ENCODE measurements at places on chromosomes 6 and 20.

DNA sequence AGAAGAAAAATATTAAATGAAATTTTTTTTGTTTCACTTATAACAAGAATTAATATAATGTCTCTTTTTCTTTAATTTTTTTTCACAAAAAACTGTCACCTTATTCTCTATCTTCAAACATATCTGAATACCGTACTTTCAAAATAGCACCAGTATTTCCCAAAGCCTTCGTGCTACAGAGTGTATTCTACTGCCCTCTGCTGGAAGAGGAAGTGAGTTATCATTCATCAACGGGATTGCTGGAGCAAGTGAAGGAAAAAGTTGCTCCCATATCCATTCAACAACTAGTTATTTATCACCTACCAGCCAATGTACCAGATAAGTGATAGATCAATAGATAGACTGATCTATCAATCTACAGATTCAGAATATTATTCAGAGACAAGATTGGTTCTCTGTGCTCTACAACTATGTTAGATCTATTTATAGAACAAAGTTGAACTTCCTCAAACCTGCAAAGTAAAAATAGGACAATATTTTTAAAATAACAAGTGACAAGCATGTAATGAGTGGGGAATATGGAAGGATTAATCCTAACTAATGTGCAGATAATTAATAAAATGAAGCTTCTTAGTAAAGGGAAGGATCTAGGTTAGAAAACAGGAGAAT lies 26.7 kb upstream of the TFAP2B start:
- DNase-seq: peak; percentile 1

GRCh38 chr20:50449738-50450492 lies 60.3 kb upstream of the PTPN1 start:
- DNase-seq: no peak

GRCh38 chr6:149264629-149265028 lies 52.9 kb upstream of the TAB2 start:
- no peak for DNase-seq

GRCh38 chr6:113953346-113953745 lies 17.6 kb downstream of the HDAC2 start:
- no peak for DNase-seq

DNA sequence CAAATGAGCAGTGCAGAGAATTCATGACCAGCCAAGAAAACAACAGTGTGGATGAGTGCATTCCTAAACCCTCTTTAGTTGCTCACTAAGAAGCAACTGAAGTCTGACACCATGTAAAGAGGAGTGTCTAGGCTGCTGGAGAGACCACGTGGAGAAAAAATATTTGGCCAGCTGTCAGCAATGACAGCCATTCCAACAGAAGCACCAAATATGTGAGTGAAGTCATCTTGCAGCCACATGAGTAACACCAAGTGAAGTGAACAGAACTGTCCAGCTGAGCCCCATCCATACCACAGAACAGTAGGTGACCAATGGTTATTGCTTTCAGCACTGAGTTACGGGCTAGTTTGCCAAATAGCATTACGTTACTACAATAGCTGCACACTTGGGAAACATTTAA lies 89.4 kb downstream of the TBXT start:
- no peak for DNase-seq

GRCh38 chr6:112439432-112439831 lies 92.3 kb downstream of the RFPL4B start:
- no peak for DNase-seq

GRCh38 chr6:159979136-159979874 lies 10.4 kb downstream of the IGF2R start:
- peak; percentile 52 for DNase-seq

GRCh38 chr6:6811128-6812009 lies 222.8 kb downstream of the LY86 start:
- peak; percentile 72 for DNase-seq

GRCh38 chr20:23396950-23397627 lies 24.2 kb downstream of the NAPB start:
- no peak for DNase-seq

- DNase-seq: no peak
Observed at GRCh38 chr20:41358717-41359116, 7.9 kb downstream of the EMILIN3 start.

- DNase-seq: no peak
Observed at GRCh38 chr20:33540427-33540826, 50.5 kb downstream of the CBFA2T2 start.

DNA sequence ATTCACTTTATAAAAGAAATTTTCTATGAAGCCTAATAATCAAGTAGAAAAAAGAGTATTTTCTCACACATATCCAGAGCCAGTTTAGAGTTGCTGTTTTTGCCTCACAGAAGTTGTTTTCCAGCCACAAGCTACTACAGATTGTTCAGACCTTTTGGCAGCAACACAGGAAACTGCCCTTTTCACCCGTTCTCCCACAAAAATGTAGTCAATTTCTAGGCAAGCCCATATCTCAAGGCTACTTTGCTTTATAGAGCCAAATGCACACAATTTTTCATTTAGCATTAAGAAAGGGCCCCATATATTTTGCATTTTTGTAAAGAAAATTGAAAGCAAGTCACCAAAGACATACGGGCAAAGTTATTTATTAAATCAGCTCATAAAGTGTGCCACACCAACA lies 49.5 kb downstream of the EPB41L2 start:
- DNase-seq: no peak

DNA sequence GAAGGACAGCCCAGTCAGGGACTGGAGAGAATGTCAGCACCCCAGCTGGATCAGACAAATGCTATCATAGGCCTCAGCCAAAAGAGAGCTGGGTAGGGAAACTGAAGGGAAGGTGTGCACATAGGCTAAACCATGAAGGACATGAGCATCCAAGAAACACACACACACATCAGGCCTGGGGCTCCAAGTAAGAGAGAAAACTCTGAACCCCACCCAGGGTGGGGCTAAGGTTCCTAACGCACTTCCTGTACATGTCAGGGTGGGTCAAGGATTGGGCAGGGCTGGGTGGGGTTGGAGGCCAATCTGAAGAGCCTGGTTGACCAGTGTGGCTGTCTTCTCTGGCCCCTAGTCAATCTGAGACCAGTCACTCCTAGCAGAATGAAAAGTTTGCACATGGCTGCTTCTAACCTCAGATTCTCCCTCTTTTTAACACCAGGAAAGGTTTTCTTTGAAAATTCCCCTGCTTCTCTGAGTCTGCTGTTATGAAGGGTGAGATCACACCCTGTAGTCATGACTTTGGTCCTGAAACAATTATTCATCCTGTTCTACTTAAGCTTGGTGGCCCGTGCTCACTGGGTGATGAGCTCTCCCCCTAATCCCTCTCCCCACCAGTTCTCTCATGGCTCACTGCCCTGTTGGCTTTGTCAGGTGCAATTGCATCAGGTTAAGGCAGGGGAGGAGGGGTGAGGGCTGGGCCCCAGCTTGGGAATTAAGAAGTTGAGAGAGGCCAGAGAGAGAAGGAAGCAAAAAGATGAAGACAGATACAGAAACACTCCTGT lies 88.4 kb downstream of the MAFB start:
- DNase-seq: no peak

GRCh38 chr6:167825332-167826229 lies 1.1 kb upstream of the AFDN start:
- DNase-seq: peak; percentile 48

DNA sequence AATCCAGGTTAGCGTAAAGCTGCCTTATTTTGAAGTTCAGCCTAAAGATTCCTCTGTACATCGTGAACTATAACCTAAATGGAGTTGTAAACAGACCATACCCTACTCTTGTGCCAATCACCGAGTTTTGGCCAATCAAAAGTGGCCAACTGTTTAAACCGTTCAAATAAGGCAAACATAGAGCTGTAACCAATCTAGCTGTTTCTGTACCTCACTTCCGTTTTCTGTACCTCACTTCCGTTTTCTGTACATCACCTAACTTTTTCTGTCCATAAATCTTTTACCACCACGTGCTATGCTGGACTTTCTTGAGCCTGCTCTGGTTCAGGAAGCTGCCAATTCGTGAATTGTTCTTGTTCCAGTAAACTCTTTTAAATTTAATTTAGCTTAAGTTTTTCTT lies 39.7 kb downstream of the LBP start:
- DNase-seq: no peak

GRCh38 chr6:105649192-105649591 lies 246.3 kb upstream of the PREP start:
- DNase-seq: peak; percentile 15

GRCh38 chr20:64159711-64160110 lies 4.5 kb upstream of the MYT1 start:
- no peak for DNase-seq

- DNase-seq: no peak
Observed at GRCh38 chr6:111987295-111987694, 66.6 kb upstream of the CCN6 start.

DNA sequence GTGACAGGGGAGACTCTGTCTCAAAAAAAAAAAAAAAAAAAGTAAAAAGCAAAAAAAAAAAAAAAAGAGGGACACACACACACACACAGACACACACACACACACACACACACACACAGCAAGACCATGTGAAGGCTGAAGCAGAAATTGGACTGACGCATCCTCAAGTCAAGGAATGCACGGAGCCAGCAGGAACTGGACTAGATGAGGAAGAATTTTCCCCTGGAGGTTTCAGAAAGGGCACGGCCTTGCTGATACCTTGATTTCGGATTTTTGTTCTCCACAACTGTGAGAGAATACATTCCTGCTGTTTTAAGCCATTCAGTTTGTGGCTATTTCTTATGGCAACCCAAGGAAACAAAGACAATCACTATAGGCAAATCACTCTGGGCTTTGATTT lies 176.9 kb upstream of the SALL4 start:
- DNase-seq: no peak

- peak; percentile 16 for DNase-seq
Observed at GRCh38 chr6:135182071-135183001, 1.2 kb downstream of the MYB start.

- no peak for DNase-seq
Observed at GRCh38 chr6:98641949-98642719, 192.2 kb upstream of the POU3F2 start.

DNA sequence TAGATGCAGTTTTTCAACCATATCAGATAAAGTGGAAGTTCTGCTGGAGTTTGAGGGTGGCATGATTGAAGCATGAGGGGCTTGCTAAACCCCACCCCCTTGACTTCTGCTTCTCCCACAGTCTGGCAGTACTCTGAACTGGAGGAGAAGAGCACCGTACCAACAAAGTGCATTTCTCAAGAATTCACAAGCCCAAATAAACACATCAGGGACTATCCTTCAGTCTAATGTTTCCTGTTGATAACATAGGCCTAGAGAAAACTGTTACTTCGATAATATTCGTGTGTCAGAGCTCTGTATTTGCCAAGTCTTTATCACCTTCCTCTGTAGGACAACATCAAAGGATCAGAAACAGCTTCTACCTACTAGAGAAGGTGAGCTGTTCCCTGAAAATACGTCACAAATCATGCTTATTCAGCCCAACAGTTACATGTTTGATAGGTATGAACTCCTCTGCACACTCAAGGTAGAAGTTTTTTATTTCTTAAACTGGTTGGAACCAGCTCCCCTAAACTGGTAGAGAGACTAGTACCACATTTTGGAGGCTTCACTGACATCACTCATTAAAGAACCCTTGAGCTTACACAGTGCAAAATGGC lies 153.2 kb upstream of the PRND start:
- DNase-seq: no peak

DNA sequence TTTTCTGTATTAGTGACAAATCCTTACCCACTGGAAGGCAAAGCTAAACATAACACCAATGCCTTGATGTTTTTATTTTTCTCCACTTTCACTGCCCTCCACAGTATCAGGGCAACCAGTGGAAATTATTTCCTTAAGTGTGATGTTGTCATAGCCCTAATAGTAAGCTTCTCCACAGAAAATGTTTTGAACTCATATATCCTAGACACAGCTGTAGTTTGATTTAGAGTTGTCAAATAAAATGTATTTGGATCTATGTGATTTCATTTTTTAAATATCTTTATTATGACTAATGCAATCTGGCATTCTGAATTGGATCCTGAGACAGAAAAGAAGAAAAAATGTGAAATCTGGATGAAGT lies 70.9 kb upstream of the UFL1 start:
- no peak for DNase-seq

DNA sequence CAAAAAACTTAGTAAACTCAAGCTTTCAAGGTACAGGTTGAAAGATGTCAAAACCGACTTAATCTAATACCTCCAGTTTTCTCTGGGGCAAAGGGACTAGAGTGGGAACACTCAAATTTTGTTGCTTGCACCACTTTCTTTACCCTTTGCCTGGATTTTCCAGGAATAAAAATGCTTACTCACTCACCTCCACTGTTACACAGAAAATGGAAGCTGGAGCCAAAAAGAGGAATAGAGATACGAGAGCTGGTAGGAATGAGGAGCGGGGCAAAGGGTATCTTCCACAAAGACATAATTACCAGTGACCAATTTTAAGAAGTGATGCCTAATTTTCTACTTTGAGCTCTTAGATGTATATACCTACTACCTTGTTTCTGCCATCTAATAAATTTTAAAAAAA lies 79.5 kb upstream of the TULP1 start:
- DNase-seq: no peak

- no peak for DNase-seq
Observed at GRCh38 chr6:20403766-20404640, 2.3 kb downstream of the E2F3 start.

DNA sequence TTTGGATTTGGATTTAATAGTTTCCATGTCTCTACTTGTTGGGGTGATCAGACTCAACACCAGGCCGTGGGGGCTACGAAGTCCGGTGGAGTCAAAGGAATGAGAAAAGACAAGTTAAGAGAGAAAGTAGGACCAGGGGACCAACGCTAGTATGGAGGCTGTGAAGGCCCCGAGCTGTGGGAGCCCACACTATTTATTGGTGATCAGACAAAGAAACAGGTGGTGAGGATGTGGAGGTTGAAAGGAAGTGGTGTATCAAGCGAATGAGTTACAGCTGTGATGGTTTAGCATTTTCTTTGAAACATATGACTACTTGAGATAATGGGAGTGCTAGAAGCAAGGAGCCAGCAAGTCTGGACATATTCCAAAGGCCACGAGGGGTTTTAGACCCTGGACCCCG lies 62.4 kb downstream of the AKAP7 start:
- DNase-seq: no peak

DNA sequence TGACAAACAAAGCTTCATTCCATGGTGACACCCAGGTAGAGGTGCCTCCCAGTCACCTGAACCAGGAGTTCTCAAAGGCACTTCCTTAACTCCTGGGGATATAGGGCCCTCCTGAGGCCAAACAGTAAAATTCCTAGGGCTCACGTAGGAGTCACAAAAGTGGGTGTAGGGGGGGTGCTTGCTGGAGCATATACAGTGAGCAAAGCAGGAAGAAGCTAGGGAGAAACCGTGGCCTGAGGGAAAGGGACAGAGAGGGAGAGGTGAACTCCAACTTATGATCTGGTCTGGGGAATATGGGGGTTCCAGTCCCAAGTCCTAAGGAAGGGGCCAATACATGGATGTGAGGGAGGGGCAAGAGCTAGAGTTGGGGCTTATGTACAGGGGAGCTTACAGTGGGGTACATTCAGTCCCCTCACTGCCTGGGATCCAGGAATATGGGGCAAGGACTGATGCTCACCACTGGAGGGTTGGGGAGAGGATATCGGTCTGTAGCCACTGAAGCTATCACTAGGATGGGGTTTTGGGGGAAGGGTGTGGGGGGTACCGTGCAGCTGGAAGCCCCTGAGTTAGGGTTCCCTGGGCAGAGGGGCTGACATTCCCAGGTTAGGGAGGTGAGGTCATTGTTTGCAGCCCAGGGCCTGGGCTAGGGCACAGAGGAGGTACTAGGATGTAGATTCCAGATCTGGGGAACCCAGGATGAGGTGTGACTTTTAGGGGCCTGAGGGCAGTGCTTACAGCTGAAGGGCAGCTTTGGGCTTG lies 950 bp downstream of the PEDS1 start:
- peak; percentile 82 for DNase-seq

GRCh38 chr20:45419188-45420091 lies 3.5 kb downstream of the PIGT start:
- DNase-seq: peak; percentile 78

- no peak for DNase-seq
Observed at GRCh38 chr6:159988983-159989454, 20.1 kb downstream of the IGF2R start.

All from PC-9 (cell line).